Coronary artery (tissue), 2 donors: ENCODE measurements at places on chromosomes 12 and 14.

DNA sequence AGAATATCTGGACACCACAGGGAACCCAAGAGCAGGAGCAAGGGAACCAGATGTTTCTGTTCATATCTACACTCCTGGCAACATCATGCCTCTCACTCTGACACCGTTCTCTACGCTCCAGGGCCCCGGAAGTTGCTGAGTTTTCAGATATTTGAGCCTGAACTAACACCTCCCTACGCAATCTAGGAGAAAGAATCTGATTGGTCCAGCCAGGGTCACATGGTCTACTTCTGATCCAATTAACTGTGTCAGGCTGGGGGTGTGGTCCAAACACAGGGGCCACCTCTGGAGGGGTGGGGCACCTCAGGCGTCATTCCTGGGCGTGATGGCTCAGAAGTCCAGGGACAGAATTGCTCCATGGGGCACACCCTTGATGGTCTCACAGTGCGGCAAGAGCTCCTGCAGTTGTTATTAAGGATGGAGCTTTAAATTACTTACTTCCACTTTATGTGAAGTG is 165.5 kb downstream of the PTPN11 start:
- DNase-seq: no peak

DNA sequence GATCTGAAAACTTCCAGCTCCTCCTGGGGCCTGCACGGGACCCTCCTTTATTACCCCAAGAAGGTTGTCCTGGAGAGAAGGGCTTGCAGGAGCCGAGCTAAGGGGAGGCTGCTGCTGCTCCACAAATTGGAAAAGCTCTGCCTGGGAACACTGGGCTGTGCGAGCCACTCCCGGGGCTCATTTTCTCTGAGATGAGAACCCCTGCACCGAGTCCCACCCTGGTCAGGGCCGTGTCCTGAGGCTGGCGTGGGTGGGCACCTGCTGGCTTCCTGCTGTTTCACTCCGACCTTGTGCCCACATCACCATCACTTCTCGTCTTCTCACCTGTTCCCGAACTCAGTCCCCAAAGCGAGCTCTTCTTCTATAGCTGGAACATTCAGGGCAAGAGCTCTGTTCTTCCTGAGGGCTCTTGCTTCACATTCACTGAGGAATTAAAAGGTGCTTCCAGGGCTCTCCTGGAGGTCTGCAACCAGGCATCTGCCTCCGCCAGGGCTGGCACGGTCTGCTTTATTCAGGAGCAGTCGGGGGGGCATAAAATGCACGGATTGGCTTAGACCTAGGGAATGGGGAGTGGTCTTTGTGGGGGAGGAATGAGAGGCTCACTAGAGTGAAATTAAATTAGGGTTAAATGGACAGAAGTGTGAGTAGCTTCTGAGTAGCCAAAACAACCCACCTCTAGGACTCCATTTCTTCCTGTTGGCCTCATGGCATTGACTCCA is 98.5 kb downstream of the ADGRD1 start:
- DNase-seq: no peak

- no peak for DNase-seq
Measured at GRCh38 chr12:989751-990660, 1.0 kb upstream of the ERC1 start.

DNA sequence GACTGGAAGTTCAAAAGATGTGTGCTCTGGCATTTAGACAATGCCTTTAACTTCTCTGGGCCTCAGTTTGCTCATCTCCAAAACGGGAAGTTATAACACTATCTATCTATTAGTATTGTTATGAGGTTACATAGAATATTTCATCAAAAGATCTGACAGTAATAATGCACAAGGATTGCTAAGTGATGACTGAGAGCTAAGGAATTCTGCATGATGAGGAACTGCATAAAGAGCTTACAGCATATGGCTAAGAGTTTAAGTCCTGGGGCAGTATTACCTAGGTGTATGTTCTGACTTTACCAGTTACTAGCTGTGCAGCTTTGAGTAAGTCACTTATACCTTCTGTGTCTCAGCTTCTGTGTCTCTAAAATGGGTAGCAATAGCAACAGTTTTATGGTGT is 160.1 kb upstream of the TMPO start:
- no peak for DNase-seq

DNA sequence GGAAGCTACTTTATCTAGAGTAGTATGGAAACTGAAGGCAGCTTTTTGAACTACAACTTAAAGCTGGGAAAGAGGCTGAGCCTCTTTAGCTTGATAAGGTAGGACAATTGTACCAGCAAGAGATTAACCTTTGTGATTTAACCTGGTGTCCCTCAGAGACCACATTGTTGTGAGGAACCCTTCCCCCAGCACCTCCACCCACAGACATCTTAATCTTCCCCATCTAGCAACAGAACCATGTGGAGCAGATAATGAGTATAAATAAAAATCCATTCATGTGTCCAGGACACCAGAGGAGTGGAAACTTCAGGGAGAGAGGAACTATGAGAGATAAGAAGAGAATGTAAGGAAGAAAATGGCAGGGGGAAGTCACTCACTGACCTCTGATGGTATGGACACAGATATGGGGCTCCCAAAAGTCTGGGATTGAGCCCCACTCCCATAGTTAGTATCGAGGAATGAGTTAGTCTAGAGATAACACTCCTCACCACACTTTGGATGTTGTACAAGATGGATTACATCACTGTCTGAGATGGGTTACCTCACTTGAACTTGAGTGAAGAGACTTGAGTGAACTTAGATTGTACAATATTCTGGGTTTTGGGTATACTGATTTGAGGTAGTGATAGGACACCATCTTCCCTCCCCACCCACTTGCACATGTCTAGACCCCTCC is 33.9 kb upstream of the SLC38A2 start:
- no peak for DNase-seq

GRCh38 chr14:69262516-69262915 is 2.6 kb downstream of the GALNT16 start:
- DNase-seq: no peak

GRCh38 chr12:55996715-55997534 is at the start of gene SUOX:
Gene SUOX (plus strand): TSS chr12:55997276. CDS start chr12:56002222, 4,946 bp downstream.
- peak; percentile 99 for DNase-seq

GRCh38 chr12:86387591-86388145 is 131.5 kb upstream of the MGAT4C start:
- no peak for DNase-seq

- DNase-seq: no peak
Measured at GRCh38 chr14:29262979-29263378, 496.4 kb downstream of the FOXG1 start.

- DNase-seq: no peak
Measured at GRCh38 chr14:67192366-67192765, 3.1 kb downstream of the GARIN2 start.

DNA sequence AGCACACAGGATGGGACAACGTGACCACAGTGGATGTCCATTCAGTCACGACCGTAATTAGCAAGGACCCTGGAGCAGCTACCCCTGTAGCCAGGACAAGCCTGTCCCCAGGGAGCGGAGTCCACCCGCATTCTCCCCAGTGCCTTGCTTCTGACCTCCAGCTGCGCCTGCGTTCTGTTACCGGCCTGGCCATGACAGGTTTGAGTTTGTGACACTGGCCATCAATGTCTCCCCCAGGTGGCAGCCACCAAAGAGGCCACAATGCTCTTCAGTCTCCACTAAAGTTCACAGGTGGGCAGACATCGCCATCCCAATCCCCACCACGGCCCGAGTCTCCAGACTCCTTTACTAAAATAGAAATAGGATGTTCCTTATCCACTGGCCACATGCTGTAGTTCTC is 96.7 kb downstream of the TMEM132D start:
- no peak for DNase-seq

DNA sequence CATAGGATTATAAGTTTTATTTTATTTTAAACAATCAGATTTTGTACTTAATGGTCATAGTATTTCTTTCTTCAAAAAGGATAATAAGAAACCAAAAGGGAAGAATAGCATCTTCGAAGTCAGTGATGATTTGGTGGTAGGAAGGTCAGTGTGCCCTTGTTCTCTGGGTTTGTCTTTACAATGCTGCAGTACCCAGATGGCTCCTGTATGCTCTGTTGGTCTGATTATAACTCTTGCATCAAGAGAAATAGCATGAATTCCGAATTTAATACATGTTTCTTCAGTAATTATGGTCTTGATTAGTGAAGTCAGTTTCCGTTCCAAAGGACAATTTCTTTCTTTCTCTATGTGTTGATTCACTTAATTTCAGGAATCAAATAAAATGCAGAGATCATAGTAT is 180.2 kb downstream of the TMTC2 start:
- DNase-seq: no peak

DNA sequence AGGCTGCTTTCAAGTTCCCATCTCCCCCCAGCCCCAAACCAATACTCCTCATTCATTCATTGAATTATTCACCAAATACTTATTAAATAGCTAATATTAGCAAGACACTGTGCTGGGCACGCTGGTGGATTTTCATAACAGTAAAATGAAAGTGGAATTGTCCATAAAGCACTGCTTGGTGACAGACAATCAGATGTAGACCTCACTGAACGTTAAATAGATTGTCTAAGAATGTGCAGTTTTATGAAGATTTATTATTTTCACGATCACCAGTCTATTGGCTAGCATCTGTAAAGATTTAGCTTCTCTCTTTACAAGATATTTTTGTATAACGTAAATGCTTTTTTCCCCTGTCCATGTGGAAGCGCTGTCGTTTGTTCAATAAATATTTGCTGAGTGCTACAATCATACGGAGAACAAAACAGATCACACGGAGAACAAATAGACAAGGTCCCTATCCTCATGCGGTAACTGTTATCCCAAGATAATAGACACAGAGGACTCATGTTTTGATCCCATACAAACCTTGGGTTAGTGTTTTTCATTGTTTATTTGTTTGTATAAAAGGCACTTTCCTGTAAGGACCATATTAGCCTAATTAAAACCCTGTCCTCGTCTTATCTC is 397.6 kb downstream of the BCAT1 start:
- DNase-seq: no peak
